ENCODE measurements at places on chromosomes 7 and 10.

- no peak for DNase-seq
These were observed 32.2 kb downstream of the AP5Z1 start for GRCh38 chr7:4807598-4808016.

- DNase-seq = no peak
These were observed 6.2 kb downstream of the CPED1 start for GRCh38 chr7:120994512-120995410.

GRCh38 chr10:123140164-123140982 lies 4.6 kb downstream of the HMX3 start:
- no peak for DNase-seq

- no peak for DNase-seq
These were observed 171.4 kb downstream of the BTAF1 start for GRCh38 chr10:92094960-92095359.

- DNase-seq = no peak
These were observed 19.6 kb upstream of the INPP5A start for GRCh38 chr10:132517951-132518521.

GRCh38 chr10:13346283-13347042 lies 1.6 kb downstream of the SEPHS1 start:
- no peak for DNase-seq

DNA sequence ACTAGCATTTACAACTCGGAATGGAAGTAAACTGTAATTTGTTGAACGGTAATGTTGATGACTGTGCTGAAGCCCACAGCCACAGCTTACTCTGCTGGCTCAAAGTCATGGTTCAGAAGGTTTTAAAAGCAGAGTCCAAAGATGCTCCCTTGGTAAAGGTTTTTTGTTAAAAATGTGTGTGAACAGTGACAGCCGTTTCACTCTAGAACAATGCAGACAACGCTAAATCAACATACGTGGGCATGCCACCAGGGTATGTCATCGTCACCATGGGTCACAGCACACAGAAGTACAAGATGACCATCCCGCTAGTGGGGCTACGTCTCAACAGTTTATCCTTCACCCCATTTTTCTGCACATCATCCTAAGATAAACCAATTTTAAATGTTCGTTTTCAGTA lies 106.5 kb upstream of the LANCL2 start:
- no peak for DNase-seq

GRCh38 chr10:82660205-82660604 lies 785.2 kb downstream of the NRG3 start:
- no peak for DNase-seq

DNA sequence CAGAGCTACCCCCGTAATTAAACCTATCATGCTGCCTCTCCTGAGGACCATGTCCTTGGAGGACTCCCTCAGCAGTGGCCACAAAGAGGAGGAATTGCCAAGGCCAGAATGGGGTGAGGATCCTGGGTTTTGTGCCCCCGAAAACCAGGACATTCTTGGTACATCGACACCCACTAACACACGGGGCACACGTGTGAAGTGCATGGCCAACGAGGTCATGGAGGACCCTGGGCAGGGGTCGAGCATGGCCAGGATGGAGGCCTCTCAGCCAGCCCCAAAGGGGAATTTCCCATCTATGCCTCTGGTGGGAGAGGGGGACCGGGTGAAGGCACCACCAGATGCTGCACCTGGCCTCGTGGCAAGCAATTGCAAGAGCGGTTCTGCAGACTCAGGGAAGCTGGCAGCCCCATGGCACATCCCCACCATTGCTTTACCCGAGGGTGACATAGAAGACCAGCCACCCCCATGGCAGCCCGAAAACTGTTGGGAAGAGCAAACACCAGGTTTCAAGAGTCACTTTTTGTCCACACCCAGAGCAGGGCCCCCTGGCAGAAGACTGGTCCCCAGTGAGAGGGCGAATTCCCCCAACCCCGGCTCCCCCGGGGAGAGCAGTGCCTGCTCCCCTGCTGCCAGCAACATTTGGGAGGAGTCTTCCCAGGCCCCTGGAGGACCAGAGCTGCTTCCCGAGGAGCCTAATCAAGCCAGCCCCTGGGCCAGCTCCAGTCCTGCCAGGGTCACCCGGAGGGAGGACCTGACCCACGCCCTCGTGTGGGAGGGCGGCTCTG lies 26.4 kb downstream of the C10orf71 start:
- DNase-seq = no peak

DNA sequence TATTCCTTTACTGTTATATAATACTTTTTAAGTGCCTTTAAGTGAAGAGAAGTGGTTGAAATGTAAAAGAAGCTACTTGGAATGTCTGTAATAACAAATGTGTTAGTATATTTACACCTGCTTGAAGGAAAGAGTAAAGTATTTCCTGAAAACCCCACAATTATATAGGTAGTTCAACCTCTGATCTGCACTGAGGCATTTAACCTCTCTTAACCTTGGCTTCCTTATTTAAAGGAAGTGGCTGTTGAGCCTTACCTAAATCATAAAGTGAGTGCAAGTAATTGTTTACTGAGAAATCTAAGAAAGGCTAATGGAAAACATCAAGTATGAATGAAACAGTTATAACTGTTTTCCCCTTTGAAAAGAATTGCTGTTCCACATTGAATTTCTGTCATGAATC lies 294.5 kb downstream of the ADK start:
- DNase-seq = no peak

GRCh38 chr7:134763960-134764359 lies 15.5 kb upstream of the CALD1 start:
- DNase-seq = no peak

DNA sequence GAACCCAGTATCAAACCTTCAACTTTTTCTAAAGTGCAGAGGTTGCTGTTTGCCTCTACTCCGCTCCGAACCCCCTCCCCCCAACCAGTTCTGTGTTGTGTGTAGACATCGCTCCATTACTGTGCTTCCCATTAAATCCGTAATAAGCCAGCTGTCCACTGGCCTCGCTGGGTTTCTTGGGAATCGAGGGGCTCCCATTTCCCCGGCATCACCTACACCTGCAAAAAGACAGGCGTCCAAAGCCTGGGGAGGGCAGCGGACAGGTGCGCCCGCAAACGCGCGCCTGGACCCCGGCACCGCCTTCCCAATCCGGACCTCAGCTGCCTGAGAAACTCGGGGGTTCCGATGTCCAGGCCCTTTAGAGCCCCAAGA lies 631 bp downstream of the RTKN2 start:
- peak; percentile 3 for DNase-seq

DNA sequence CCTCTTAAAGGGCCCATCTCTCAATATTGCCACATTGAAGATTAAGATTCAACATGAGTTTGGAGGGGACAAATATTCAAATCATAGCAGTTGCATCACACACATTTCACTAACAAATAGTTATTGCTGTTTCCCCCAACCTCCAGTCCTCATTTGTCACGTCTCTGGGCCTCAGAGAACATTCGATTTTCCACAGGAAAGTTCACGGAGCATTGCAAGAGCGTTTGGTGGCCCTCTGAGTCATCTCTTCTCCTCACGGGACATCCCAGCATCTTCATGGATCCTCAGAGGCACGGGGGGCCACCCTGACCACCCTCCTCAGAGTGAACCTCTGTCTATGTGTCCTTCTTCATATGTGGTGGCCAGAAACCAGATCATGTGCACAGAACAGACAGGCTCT lies 50.3 kb upstream of the CHST15 start:
- no peak for DNase-seq

- no peak for DNase-seq
These were observed 206.8 kb downstream of the TPK1 start for GRCh38 chr7:144629011-144629410.

GRCh38 chr7:152865461-152865860 lies 105.9 kb downstream of the ACTR3B start:
- DNase-seq = no peak

DNA sequence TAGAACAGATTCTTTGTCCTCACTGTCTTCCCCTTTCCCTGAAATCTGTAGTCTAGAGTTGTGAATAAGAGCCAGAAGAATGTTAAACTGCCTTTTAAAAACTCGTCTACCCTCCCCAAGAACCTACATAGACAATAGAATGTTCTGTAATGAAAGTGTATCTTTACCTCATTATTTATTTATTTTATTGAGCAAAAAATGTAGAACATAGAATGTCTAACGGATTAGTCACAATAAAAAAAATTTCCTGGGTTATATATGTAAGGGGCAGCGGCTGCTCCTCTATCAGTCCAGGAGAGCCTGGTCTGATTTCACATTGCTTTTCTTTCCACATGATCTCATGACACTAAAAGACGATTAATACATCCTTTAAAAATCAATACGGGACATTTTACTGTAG lies 135.7 kb downstream of the SDK1 start:
- no peak for DNase-seq

GRCh38 chr7:158842486-158842885 lies 13.2 kb upstream of the ESYT2 start:
- DNase-seq = no peak

GRCh38 chr7:116953372-116953905 lies at the start of gene ST7:
ST7 (plus strand) TSS chr7:116953501; CDS start chr7:116953541, 40 bp downstream.
- peak; percentile 79 for DNase-seq

- peak; percentile 51 for DNase-seq
These were observed 945 bp upstream of the RHEB start for GRCh38 chr7:151520419-151521261.

- peak; percentile 52 for DNase-seq
These were observed at the start of gene IRF5 for GRCh38 chr7:128937647-128938543. IRF5 (plus strand) TSS chr7:128937927; CDS start chr7:128942082, 4,155 bp downstream.

GRCh38 chr10:73858013-73858708 lies 16.2 kb downstream of the CAMK2G start:
- DNase-seq = no peak

DNA sequence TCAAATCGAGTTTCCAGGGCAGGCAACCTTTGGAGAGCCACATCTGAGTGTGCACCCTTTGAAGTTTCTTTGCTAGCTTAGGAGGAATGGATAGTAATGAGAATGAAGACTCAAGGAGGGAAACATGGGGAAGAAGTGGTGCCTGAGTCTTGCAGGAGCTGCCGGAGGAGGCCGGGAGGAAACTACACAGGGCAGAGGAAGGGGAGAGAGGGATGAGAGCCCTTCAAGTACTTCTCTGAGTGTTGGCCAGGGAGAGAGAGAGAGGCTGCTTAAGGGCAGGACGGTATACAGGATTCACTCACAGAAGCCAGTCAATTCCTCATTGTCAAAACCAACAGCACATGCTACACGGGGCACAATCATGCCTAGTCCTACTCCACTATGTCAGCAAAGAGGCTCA lies 74.4 kb upstream of the ZNRF2 start:
- no peak for DNase-seq

- no peak for DNase-seq
These were observed 213.0 kb downstream of the DNAJB6 start for GRCh38 chr7:157549612-157550299.

GRCh38 chr10:95333997-95334804 lies 43.4 kb upstream of the PDLIM1 start:
- no peak for DNase-seq

DNA sequence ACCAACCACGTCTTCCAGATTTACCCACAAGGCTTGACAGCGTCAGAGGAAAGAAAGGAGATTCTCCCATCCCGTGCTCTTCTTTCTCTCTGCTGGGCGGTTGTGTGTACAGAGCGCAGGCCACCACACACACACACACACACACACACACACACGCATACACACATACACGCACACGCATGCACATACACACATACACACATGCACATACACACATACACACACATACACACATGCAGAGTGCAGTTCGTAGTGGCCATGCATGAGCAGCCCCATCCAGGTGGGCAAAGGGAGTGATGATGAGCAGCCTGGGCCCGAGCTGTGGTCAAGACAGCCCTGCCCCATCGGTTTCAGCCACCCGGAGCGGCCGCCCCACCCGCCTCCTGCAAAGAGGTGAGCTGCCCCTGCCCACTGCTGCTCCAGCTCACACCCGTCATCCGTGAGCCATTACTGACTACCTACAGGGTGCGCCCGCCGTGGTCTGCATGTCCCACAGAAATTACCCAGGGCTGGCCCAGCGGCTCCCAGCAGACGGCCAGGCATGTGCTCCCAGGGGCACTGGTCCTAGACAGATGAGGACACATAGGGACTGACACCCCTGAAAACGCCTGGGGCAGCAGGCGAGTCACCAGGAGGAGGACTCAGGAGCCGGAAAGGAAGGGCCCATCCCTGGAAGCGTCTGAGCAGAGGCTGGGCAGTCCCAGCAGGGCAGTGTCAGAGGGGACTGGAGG lies 69.6 kb downstream of the ASB13 start:
- no peak for DNase-seq

DNA sequence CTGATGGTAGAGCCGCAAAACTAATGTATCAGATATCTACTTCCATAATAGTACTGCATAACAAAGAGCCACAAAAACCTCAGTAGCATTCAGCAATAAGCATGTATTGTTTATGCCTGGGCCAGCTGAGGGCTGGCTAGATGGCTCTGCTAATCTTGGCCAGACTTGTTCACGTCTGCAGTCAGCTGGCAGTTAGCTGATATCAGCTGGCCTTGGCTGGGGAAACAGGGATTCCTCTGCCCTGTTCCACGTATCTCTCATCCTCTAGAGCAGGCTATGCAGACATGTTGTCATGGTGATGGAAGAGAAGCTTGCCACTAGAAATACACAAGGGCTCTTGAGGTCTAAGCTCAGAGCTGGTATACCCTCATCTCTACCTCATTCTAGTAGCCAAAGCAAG lies 62.9 kb downstream of the GRM8 start:
- DNase-seq = no peak

GRCh38 chr10:14293526-14293925 lies 37.2 kb downstream of the FRMD4A start:
- DNase-seq = no peak

- DNase-seq = no peak
These were observed 54.3 kb downstream of the LRRC18 start for GRCh38 chr10:48885376-48885775.

- DNase-seq = no peak
These were observed 74.2 kb downstream of the FAS start for GRCh38 chr10:89064748-89065147.

- no peak for DNase-seq
These were observed 4.8 kb upstream of the PILRB start for GRCh38 chr7:100352984-100353684.

GRCh38 chr7:81173766-81174281 lies 255.0 kb upstream of the SEMA3C start:
- DNase-seq = no peak

DNA sequence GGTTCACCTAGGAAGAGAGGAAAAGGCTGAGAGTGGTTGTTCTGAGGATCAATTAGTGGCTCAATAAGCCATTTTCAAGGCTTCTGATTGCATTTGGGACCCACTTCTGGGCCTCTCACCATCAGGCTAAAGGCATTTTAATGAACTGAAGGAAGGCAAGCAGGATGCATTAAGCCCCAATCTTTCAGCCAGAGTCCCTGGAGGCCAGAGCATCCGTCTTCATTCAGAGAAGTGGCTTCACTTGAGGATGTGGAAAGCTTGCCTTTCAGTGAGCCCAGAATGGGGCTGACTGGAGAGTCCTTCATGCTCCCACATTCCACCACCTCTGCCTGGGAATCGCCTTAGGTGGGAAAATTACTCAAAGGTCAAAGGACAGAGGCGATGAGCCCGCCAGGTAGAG lies 41.8 kb downstream of the COL17A1 start:
- DNase-seq = no peak

Data from activated T-cell treated with anti-CD3 and anti-CD28 coated beads, Interleukin-2, amount 50 U/mL, for 72 hours (primary cell).